ENCODE measurements at places on chromosomes 6 and 20.

GRCh38 chr20:5703681-5704101, 46.5 kb upstream of the SHLD1 start:
- DNase-seq = no peak

GRCh38 chr20:15374682-15375081, 1037.3 kb upstream of the FLRT3 start:
- DNase-seq = no peak

- DNase-seq = no peak
Observed at GRCh38 chr6:13559251-13559650, 15.2 kb upstream of the SIRT5 start.

- DNase-seq = no peak
Observed at GRCh38 chr6:21666201-21666691, 72.7 kb downstream of the SOX4 start.

GRCh38 chr20:48523191-48523995, 304.4 kb downstream of the PREX1 start:
- DNase-seq = no peak

- DNase-seq = no peak
Observed at GRCh38 chr6:149275621-149276020, 41.9 kb upstream of the TAB2 start.

- DNase-seq = no peak
Observed at GRCh38 chr20:1813674-1814635, 81.3 kb upstream of the SIRPA start.

GRCh38 chr6:34145161-34146020, 496 bp downstream of the GRM4 start:
- DNase-seq = no peak

- DNase-seq = no peak
Observed at GRCh38 chr20:12956303-12956702, 52.5 kb upstream of the SPTLC3 start.

DNA sequence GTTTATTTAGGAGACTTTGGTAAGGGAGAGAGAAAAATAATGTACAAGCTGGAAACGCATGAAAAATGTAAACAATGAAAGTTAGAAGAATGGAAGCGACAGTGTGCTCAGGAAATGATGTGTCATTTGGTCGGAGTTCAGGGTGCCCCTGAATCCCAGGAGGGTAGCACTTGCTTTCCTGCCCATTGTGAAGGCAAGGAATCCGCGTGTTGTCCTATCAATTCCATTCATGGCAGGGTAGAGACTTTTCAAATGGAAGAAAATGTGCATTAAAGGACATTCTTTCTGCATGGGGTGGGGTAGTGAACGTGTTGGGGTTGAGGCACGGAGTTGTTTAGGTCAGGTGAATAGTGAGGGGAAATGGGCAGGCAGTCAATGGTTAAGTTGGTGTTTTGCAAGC, 33.7 kb downstream of the GCNT2 start:
- DNase-seq = no peak

DNA sequence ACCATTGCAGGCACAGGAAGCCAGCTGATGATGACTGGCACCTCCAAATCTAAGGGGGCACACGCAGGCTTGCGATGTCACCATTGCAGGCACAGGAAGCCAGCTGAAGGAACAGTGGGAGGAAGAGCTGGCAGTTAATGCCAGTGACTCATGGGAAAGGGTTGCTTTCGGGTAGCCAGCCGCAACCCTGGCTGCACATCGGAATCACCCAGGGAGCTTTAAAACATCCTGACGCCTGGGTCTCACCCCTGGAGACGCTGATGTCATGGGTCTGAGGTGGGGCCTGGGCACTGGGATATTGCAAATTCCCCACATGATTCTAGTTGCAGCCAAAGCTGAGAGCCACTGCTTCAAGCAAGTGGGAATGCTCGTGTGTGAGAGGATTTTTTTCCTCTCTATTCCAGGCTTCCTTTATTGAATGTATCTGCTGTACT, 16.1 kb upstream of the CCN6 start:
- no peak for DNase-seq

- DNase-seq = no peak
Observed at GRCh38 chr6:166040292-166040691, 127.4 kb downstream of the TBXT start.

DNA sequence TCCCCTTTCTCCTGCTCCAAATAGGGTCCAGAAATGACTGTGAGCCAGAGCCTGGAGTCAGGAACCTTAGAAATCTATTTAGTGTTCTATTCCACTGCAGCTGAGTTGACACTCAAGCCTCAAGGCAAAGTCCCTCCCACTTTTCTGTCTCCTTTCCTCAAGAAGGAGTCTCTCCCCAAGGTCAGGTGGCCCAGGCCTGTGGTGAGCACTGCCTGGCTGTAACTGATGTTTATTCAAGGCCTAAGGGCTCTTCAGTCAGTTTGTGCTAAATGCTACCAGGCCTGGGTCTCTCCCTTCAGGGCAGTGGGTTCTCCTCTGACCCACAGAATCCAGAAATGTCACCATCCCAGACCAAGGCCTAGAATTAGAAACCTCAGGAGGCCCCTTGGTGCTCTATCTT, 1042.9 kb upstream of the EPHA7 start:
- no peak for DNase-seq

DNA sequence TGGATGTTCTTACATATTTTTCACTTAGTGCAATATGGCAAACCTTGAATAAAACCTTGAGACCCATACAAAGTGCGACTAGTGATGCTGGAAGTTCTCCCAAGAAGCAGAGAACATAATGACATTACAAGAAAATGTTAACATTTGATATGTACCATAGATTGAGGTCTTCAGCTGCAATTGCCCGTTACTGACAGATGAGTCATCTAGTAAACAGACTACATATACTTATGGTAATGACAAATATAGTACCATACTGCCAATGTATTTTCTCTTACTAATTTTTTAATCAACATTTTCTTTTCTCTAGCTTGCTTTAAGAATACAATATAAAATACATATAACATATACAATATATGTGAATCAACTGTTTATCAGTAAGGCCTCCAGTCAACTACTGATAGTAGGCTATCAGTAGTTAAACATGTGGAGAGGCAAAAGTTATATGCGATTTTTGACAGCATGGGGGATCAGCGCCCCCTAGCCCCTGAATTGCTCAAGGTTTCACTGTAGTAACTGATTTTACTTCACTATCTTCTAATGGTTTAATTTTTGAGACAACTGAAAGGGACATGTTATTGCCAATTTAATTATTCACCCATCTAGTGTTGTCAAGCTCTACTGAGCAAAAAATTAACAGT, 166.7 kb upstream of the ADGRB3 start:
- DNase-seq = no peak

All from effector CD4-positive, alpha-beta T cell (primary cell).